Activated T-helper 2 cell treated with anti-CD3 and anti-CD28 coated beads, Interferon-gamma antibody, Interleukin-2, Interleukin-4, amounts not matched to agents 10 μg/mL and 5 μg/mL and 100 μg/mL, durations not matched to agents 14 hours and 24 hours and 36 hours (primary cell): ENCODE measurements at places on chromosomes 5 and 9. TPM values are rescaled to one million over a fixed set of nuclear protein-coding genes. Genes with fewer than 3 reads are reported as not detected.

GRCh38 chr5:54986269-54986654 lies 869 bp upstream of the ESM1 start:
- peaks cover 22% of the 10 kb centered on the region for H3K27me3 ChIP-seq
- H3K4me3 ChIP-seq, result no peak overlapping the region
- peaks cover 9% of the 10 kb centered on the region for H3K36me3 ChIP-seq

DNA sequence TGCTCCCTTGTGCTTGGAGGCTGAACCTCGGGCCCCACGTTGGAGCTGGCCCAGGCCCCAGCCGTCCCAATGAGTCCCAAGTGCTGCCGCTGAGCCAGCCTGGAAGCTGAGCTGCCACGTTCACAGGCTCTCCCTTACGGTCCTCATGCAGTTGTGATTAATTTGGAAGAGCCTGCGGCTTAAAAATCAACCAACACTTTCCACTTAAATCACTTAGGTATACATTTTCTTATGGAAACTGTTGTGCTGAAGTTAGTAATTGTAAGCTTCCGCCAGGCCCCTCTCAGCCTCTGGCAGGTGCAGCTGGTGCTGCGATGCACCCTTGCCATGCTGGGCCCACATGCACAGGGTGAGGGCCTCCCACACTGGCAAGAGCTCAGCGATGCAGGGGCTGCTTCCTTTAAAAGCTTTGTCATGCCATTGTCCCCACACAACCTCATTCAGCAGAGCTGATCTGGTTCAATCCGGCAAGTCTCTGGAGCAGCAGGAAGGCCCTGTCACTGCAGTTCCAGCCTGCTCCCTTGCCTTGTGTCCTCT lies 61.0 kb downstream of the IPPK start:
- no peaks in the 10 kb centered on the region for H3K27me3 ChIP-seq
- H3K4me3 ChIP-seq, result no peak overlapping the region
- no peak for DNase-seq
- H3K4me1 ChIP-seq, result peaks cover 2% of the 10 kb centered on the region
- H3K27ac ChIP-seq, result no peak overlapping the region

GRCh38 chr5:93421987-93422401 lies 159.0 kb downstream of the NR2F1-AS1 start:
- H3K27me3 ChIP-seq, result no peaks in the 10 kb centered on the region
- no peak for DNase-seq
- no peak overlapping the region for H3K27ac ChIP-seq
- H3K4me1 ChIP-seq, result no peaks in the 10 kb centered on the region
- H3K4me3 ChIP-seq, result no peak overlapping the region

Gene AJM1
- total RNA-seq, result 5.0 and 5.1 TPM in 2 replicates

Gene PRKAA1
- total RNA-seq, result 61.2 and 61.7 TPM in 2 replicates

Gene MARCOL
- total RNA-seq, result not detected in 2 replicates
